Muscle of back (tissue), 13 donors: ENCODE measurements at places on chromosomes 3 and 15.

DNA sequence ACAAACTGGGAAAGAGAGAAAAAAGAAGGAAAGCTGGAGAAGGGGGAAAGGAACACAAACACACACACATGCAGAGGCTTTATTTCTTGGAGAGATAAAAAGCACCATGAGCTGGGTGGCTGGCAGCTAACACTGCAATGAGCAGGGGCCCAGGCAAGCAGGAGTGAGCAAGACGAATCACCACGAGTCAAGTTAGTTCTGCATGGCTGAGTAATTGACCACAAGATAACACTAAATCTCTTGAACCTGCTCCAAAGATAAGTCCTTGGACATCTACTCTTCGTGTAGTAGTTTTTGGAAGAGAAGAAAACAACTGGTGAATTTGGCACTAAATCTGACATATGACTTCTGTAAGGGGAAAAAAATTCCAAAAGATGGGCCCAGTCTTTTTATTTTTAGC lies 100.9 kb downstream of the MYO5A start:
- no peak for DNase-seq

DNA sequence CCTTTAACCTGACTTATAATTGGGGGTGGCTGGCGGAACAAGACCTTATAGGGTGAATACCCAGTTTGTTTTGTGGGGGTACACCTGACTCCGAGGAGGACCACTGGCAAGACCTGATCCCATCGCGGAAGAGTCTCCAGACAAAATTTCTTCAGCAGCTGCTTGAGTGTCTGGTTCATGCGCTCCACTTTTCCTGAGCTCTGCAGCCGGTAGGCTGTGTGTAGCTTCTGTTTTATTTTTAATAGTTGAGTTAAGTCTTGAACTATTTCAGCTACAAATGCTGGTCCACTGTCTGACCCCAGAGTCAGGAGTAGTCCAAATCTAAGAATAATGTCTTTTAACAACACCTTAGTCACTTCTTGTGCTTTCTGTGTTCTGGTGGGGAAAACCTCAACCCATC lies 21.2 kb upstream of the NOX5 start:
- no peak for DNase-seq

- DNase-seq, result no peak
These were observed 26.2 kb upstream of the CLDN16 start for GRCh38 chr3:190361791-190362190.

DNA sequence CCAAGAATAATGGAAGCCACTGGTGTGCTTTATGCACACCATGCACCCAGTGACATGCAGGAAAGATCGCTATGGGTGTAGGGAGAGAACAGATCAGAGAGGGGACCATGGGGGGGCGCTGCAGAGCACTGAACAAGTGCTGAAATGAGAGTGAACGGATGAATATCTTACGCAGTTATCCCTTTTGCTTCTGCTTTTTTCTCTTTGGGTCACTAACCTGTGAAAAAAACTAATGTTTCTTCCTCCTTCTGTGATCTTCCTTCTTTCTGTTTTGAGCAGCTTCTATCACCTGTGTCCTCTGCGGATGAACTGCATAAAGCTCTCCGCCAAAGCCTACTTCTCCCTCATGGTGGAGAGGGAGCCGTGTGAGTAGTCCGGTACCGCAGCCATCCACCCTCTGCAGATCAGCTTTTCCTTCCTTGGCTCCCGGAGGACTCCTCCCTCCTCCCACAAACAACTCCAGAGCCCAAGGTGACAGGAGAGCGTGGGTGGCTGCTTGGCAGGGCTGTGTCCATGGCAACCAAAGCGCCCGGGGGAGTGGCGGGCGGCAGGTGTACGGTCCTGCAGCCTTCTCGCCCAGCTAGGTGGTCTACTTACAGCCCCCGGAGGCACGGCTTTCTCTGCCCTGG lies 106.2 kb downstream of the DGKG start:
- no peak for DNase-seq

- no peak for DNase-seq
These were observed 224.2 kb upstream of the TBL1XR1 start for GRCh38 chr3:177421481-177421785.

GRCh38 chr3:105672996-105673395 lies 195.8 kb downstream of the CBLB start:
- DNase-seq, result no peak

DNA sequence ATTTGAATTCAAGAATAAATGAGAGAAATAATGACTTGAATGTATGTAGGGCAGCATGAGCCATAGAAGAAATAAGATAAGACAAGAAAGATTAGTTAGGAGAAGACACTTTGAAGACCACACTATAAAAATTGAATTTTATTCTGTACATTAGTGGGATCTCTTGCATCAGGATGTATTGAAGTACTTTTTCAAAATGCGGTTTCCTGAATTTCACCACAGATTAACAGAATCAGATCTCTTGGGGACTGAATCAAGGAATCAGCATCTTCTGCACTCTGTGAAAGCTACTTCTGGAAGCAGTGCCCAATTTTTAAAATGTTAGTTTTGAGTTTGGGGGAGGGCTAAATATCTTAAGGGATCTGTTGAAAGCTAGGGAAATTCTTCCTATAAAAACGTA lies 763.9 kb upstream of the GOLIM4 start:
- DNase-seq, result no peak

GRCh38 chr15:85284497-85284896 lies 95.9 kb upstream of the AKAP13 start:
- no peak for DNase-seq

- no peak for DNase-seq
These were observed 43.9 kb upstream of the RYK start for GRCh38 chr3:134294302-134295280.

GRCh38 chr3:174051191-174051590 lies 653.6 kb downstream of the NLGN1 start:
- DNase-seq, result no peak

DNA sequence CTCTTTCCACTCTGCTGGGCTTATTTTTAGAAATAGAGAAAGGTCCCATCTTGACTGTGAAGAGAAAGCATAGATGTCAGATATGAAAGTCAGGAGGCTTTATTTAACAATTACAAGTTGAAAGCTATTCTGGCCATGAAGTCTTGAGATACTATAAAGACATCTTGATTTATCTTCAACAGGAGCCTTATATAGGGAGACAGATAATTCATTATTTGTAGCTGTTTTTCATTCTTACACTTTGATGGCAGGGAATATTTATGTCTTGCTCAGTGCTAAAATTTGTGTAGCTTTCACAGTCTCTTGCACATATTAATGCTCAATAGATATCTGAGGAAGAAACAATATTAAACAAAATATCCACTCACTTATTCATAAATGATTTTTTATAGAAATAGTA lies 248.8 kb downstream of the C3orf38 start:
- DNase-seq, result no peak

DNA sequence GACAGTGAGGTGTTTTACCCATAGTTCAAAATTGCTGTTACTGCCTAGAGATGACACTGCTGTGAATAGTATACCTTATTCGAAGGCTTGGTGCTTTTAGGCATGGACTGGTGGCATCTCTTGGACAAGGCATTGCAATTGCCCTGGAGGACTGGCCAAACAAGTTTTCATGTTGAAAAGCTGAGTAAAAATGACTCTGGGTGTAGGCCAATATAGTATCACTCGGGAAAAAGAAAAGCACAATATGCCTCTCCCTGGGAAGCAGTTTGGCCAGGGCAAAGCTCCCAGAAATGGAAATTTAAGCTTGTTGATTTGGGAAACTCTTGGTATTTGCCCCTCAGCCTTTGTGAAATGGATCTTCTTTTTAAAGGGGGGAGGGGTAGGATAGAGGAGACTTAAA lies 54.8 kb downstream of the ZNF609 start:
- DNase-seq, result no peak

- DNase-seq, result no peak
These were observed 835 bp downstream of the STOML1 start for GRCh38 chr15:73991260-73991659.

DNA sequence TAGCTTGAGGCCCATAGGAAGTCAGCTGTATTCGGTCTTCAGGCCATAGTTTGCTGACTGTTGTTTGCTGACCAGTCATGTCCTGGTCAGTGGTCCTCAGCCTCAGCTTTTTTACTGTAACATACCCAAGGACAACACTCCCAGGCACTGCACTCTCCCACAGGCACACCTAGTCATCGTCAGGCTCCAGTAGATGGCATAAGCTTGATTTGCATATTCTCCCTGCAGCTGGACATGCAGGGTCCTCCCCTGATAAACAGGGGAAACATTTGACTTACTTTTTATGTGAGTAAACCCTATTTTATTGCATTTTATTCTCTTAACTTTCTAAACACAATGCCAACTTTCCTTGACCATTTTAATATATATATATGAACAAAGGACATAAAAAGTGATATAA lies 22.9 kb downstream of the ARHGEF3 start:
- DNase-seq, result no peak

- DNase-seq, result peak; percentile 48
These were observed 394 bp downstream of the OSBPL10 start for GRCh38 chr3:31980530-31981205.

GRCh38 chr3:141789281-141789680 lies 26.1 kb downstream of the GRK7 start:
- DNase-seq, result no peak

GRCh38 chr15:87599616-87600015 lies 656.9 kb downstream of the NTRK3 start:
- no peak for DNase-seq

DNA sequence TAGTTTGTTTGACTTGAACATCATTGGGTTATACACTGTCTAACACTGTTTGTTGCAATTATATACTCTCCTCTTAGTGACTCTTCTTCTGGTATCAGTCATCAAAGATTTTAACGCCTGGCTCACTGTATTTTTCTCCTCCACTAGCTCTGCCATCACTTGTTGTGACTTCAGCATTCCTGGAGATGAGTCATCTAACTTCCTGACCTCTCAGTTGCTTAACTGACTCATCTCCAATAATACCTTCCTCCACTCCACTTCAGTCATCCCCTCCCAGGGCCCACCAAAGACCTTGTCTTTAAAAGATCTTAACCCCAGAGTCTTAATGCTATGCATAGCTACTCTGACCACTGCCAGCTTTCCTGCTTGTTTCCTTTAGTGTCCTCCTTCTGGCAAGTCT lies 28.6 kb upstream of the CLSTN2 start:
- no peak for DNase-seq

DNA sequence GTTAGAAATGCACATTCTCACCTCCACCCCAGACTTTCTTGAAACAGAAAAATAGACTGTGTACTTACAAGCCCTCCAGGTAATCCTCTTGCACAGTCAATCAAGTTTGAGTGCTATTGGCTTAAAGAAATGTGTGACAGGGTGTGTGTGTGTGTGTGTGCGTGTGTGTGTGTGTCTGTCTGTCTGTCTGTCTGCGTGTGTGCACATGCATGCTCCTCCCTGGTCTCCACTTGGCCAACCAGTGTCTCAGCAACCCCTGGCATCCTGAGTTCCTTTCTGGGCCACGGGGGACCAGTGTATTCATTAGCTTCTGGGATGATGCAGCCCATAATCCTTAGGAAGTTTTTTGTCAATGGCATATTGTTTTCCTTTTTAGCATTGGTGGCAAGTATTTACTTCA lies 128.8 kb upstream of the IL12A start:
- no peak for DNase-seq

- DNase-seq, result no peak
These were observed 26.6 kb downstream of the MASP1 start for GRCh38 chr3:187264911-187265310.

DNA sequence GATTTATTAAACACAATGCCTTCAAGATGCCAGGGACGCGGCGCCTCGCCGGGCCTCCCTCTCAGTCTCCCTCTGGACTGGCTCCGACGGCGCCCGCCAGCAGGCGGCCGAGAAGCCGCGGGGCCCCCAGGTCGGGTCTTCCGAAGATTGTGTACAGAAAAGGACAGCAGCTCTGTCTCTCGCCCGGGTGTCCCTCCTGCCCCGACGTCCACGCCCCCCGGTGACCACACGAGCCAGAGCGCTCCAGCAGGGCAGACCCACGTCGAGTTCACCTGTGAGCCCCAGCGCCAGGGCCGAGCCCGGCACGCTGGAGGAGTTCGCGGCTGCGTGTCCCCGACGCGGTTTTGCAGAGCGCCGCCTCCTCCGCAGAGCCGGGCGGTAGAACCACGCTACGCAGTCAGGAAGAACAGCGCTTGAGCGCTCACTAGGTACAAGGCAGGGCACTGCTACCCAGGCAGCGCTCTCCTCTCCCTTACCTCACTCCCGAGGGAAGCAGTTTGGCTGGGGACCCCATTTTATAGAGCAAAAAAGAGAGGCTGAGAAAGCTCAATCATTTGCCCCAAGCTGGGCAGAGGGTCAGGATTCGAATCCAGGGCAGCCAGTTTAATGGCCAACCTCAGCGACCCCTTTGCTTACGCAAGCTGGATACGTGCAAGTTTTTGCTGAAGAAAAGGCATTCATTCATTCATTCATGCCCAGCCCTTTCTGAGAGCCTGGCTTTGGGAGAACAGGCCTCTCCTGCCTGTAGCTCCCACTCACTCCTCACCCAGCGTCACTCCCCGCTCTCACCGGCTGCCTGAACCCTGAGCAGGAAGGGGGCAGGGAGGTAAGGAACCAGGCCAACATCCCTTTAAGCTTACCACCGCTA lies 3.0 kb upstream of the TLE3 start:
- peak; percentile 80 for DNase-seq

DNA sequence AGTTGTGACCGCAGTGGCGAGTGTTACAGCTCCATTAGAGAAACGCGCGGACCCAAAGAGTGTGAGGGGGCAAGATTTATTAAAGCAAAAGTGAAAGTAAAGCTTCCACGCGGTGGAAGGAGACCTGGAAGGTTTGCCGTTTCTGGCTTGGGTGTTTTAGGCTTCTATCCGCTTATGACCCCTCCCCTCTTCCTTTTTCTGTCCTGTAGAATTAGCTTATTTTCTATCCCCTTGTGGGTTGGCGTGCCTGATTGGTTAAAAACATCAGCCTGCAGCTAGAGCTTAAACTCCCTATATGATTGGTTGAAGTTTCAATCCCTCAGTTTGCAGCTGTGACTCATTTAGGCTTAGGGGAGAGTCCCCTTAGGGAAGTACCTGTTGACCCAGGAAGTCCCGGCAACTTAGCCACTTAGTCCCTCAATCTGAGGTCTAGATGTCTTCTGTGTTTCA lies 39.6 kb downstream of the C3orf38 start:
- no peak for DNase-seq

- DNase-seq, result peak; percentile 46
These were observed 54.3 kb downstream of the IL20RB start for GRCh38 chr3:137012097-137012501.

GRCh38 chr3:149744151-149744550 lies 8.1 kb downstream of the COMMD2 start:
- no peak for DNase-seq

GRCh38 chr3:87828046-87828445 lies 230.8 kb downstream of the CGGBP1 start:
- DNase-seq, result no peak

- peak; percentile 16 for DNase-seq
These were observed 159.6 kb upstream of the KCNH8 start for GRCh38 chr3:18988614-18989229.

DNA sequence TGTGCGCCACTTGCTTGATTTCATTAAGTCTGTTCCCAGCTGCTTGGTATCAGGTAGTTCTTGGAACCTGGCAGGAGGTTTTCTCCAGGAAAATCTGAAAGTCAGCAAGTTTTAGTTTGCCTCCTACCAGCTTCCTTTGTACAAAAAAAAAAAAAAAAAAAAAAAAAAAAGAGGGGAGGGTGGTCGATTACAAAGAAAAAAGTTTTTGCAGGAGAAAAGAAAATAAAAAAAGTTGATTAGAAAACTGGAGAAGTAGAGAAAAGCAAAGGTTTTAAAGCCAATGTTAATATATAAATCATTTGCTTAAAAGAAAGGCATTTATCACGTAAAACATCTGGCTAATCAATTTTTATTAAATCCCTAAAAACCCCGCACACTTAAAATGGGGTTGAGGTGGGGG lies 5.9 kb downstream of the EPHA3 start:
- DNase-seq, result no peak

- no peak for DNase-seq
These were observed 47.3 kb upstream of the BCHE start for GRCh38 chr3:165884518-165884917.

- DNase-seq, result peak; percentile 32
These were observed 2.2 kb downstream of the FURIN start for GRCh38 chr15:90870354-90871138.
